ENCODE measurements at places on chromosomes 13 and 19.

GRCh38 chr13:51715613-51716012 lies 88.3 kb downstream of the DHRS12 start:
- no peak for DNase-seq

DNA sequence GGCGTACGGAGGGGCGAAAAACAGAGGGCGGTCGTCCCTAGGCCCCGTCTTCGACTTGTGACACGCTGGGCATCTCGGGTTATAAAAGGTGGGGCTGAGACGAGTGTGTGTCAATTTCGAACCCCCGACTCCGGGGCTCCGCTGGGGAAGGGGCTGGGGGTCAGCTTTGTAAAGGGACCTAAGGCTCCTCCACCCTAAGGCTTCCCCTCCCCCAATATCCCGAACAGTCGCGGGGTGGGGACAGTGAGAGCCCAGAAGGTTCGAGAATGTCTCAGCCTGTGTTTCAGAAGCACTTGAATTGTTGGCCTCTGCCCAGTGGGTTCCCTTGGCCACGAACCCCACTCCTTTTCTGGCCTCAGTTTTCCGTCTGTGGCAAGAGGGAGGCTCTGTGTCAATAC lies 450 bp downstream of the SELENOW start:
- DNase-seq, result no peak

DNA sequence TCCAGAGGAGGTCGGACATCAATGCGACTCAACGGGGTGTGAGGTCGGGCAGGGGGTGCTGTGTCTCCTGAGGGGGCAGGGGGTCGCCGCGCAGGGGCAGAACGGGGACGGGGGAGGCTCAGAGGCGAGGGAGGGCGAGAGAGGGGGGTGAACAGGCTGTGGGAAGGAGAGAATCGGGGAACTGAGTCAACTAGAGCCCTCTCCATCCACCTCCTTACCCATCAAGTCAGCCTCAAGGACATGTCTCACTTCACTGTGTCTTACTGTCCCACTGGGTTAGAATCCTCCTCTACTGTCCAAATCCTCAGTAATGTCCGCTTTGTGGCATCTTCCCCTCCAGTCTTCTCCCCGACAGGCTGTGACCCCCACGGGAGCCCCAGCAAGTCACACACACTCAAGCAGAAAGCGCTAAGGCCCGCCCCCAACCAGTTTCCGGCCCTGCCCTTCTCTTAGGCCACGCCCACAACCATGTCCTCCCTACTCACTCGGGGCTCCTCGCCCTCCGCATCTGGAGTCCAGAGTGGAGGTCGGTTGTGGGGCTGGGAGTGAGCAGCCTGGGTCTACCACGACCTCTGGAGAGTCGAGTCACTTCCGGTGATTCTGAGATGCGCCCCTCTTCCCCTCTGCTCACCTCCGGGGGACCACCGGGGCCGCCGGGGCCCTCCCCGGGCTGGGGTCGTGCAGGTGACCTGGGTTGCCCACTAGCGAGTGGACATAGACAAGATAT lies 9.3 kb downstream of the PLEKHA4 start:
- peak; percentile 87 for DNase-seq

DNA sequence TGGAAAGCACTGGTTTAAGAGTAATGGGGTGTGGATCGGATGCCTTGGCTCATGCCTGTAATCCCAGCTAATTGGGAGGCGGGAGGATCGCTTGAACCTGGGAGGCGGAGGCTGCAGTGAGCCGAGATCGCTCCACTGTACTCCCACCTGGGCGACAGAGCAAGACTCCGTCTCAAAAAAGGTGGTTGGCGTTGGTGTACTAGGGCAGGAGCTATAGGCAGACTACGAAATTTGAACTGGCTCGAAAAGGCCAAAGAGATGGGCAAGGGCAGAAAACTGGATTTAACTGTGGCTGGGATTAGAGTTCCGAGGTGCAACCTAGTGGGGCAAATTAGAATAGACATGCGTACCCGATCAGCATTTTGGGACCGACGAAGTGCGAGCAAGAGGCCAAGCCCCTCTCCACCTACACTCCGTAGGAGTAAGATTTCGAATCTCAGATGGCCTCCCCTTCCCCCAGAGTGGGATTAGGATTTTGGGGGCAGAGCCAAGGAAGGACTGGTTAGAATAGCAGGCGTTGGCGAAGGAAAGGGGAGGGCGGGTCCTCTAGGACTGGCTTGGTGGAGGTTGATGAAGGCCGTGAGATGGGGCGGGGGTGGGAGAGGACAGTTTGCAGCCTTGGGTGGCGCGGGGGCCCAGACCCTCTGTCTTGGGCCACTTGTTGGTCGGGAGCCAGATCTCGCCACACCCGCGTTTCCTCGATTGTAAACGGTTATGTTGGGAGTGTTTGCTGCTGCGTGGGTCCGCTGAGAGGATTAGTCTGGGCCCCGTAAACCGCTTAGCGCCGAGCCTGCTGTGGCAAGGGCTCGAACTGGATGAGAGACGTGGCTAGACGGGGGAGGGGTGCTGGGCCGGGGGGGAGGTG lies 2.0 kb upstream of the INAFM1 start:
- no peak for DNase-seq

DNA sequence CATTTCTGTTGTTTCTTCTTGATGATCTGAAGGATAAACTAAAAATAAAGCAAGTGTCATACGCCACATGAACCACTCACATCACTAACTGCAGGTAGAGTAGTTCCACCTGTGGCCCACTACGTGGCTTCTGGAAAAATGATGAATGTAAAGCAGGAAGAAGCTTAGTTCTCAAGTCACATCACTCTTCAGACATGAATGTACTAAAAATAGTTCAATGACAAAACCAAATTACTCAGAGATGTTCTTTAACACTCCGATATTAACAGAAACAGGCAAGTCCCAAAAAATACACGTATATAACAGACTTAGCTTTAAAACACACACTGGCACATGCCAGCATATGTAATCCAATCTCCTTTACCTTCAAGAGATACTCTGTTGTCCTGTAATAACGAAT lies 21.6 kb downstream of the RAB20 start:
- no peak for DNase-seq

DNA sequence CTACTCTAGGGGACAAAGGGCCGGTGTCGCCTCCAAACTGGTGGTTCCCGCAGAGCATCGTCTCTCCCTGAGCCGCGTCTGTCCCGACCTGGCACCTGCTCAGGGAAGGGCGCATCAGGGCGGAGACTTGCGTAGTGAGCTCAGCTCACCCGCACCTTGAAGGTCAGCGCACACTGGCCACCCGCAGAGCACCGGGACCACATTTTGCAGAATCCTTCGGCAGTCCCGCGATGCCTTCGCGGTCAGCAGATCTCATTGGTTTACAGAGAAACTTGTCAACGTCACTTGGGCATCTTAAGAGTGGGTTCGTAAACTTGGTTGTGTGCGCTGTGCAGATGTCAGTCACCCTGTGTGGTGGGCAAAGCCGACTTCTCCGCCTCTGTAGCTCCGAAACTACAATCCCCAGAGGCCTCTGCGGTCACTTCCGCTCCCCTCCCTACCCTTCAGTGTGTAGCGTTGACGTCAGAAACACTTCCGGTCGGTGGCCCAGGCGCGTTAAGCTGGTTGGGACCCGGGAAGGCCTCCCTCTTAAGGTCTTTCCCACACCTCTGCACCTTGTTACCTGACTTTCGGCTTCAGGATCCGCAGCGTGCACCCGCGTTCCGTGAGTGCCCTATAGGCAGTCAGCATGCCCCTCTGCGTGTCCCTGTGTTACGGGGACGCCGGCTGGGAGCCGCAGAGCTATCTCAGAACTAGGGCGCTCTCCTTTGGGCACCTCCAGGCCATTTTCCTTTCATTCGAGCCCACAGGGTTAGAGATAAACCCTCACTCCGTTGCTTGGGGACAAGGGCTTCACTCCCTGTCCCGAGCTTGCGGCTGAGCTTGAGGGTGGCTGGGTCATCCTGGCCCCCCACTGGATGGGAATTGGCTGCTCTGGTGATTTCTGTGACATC lies 36.5 kb upstream of the ZNF527 start:
- peak; percentile 92 for DNase-seq

GRCh38 chr13:91278888-91279287 lies 68.6 kb upstream of the MIR17HG start:
- no peak for DNase-seq

DNA sequence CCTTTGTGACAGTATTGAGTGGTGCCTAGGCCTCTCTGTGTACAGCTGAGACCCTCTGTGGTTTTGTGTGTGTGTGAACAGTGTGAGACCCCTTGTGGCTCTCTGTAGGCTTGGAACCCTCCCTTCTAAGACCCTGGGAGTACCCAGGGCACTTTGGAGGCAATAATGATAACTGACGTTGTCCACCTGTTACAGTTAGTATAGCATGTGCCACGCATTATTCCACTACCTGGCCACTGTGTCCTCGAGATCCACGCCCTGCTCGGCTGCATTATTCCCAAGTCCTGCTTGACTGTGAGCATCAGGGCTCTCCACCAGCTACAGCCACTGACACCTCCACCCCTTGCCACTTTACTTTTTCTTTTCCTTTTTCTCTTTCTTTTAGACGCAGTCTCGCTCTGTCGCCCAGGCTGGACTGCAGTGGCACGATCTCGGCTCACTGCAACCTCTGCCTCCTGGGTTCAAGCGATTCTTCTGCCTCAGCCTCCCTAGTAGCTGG lies 2.0 kb downstream of the GRAMD1A start:
- no peak for DNase-seq

DNA sequence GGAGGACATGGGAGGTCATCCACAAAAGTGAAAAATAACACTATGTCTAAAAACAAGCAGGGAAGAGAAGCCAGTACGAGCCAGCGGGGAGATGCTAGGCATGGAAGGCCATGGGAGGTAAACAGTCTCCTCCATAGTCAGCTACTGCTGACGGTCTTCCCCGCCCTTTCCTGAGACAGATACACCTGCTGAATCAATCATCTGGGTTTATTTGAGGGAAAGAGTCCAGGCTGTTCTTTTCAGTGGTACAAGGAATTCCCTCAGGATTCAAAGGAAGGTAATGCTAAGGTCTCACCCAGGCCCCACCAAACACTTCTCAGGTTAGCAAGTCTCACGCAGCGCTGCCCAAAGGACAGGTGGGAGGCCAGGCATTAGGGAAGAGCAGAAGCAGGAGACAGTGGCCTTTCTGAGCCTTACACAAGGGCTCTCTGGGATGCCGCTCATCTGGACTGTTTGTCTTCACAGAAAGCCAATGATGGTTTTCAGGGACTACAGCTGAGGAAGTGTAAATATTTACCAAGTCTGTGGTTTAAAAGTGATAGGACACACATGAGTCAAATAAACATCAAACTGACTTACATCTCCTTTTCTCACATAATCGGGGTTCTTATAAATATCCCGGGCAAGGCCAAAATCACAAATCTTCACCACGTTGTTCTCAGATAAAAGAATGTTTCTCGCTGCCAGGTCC lies 173.9 kb downstream of the FLT1 start:
- no peak for DNase-seq

GRCh38 chr13:98568918-98569317 lies 8.0 kb downstream of the STK24 start:
- DNase-seq, result no peak

GRCh38 chr13:67855741-67856238 lies 625.7 kb upstream of the PCDH9 start:
- no peak for DNase-seq

GRCh38 chr13:20161275-20161950 lies 561 bp upstream of the GJA3 start:
- DNase-seq, result peak; percentile 75

GRCh38 chr13:59450229-59450628 lies 713.5 kb downstream of the DIAPH3 start:
- DNase-seq, result no peak

- DNase-seq, result no peak
Measured at GRCh38 chr19:17942582-17943273, 9.9 kb downstream of the CCDC124 start.

GRCh38 chr13:43044720-43045301 lies 21.4 kb downstream of the DNAJC15 start:
- DNase-seq, result no peak

- DNase-seq, result no peak
Measured at GRCh38 chr13:55553701-55554100, 1587.0 kb upstream of the PRR20A start.

GRCh38 chr13:111552891-111553655 lies 232.6 kb downstream of the TEX29 start:
- no peak for DNase-seq

DNA sequence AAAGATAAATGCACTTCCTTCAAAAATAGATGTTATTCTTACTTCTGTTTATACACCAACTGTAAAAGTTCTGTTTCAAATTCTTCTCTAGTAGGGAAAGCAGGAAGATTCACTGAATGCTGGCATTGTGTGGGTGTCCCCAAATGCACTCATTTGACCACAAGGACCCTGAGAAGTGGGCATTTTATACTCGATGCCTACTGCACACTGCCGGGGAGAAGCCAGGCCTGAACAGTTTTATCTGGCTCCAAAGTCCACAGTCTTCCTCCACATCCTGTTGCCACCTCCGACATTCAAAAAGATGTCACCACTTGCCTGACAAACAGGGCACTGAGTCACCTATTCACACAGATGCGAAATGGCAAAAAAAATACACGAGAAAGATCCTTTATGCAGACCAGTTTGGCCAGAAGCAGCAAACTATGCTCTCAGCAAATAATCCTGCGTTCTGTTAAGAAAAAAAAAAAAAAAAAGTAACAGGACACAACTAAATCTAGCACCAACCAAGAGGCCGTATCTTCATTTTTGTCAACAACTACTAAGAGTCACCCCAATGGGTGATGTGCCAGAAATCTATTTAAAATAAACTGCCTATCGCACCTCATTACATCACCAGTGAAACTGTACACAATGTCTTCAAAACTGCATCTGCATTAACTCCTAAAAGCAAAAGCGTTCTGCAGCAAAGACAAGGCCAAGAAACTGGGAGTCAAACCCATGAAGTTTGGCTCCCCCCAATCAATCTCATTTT lies 6.2 kb downstream of the ZC3H4 start:
- no peak for DNase-seq

GRCh38 chr13:73698859-73699258 lies 435.3 kb downstream of the KLF12 start:
- no peak for DNase-seq

DNA sequence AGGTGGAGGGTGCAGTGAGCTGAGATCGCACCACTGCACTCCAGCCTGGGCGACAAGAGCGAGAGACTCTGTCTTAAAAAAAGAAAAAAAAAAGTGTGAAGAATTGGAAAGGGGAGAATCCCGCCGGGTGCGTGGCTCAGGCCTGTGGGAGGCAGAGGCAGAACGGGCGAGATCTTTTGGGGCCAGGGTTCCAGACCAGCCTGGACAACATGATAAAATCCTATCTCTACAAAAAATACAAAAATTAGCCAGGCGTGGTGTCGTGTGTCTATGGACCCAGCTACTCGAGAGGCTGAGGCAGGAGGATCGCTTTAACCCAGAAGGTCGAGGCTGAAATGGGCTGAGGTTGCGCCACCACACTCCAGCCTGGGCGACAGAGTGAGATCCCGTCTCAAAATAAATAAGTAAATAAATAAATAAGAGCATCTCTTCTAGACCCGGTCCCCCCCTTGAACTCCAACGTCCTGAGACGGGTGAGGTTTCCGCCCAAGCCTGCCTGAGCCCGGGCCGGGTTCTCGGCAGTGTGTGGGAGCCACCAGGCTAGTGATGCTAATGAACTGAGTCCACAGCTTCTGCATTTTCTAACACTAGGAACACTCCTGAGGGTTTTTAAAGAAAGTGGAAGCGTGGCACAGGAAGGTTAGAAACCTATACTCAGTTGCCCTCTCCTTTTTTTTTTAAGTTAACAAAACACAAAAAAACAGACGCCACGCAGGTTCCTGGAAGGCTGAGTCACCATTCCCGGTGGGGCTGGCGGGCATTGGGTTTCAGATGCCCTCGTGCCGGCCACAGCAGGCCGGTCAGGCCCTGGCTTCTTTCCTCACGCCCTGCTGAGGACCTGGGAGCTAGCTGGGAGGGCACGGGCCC lies 22.0 kb downstream of the GPX4 start:
- DNase-seq, result no peak

All from CD4-positive, alpha-beta T cell treated with Interleukin-15 for 1 hour (primary cell).